Stimulated activated CD4-positive, alpha-beta T cell treated with anti-CD3 and anti-CD28 coated beads, Interleukin-12 subunit alpha, Interleukin-12 subunit beta, amount 100 ng/mL, for 24 hours (primary cell): ENCODE measurements at places on chromosomes 6 and 20.
A peak's percentile ranks its signal among the peaks of the same experiment; 100 is the strongest.

DNA sequence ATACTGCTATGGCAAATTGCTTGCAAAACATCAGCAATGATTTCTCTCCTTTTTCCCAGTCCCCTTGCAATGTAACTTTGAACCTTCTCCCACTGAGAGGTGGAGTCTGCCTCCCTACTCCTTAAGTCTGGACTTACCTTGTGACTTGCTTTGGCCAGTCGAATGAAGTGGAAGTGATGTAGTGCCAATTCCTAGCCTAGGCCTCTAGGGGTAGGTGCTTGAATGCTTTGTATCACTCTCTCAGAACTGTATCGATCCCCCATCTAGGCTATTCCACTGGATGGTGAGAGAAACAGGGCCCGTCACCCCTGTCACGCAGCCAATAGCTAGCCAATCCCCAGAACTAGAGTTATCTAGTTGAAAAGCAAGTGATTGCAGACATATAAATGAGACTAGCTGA is 238.6 kb downstream of the BTBD3 start:
- no peak for DNase-seq

- DNase-seq: no peak
These were observed 751.5 kb downstream of the EPHA7 start for GRCh38 chr6:92667843-92668242.

- DNase-seq: no peak
These were observed 117.4 kb downstream of the TTLL2 start for GRCh38 chr6:167442245-167442644.

- peak; percentile 29 for DNase-seq
These were observed 33.7 kb downstream of the PTGIS start for GRCh38 chr20:49534255-49534712.

DNA sequence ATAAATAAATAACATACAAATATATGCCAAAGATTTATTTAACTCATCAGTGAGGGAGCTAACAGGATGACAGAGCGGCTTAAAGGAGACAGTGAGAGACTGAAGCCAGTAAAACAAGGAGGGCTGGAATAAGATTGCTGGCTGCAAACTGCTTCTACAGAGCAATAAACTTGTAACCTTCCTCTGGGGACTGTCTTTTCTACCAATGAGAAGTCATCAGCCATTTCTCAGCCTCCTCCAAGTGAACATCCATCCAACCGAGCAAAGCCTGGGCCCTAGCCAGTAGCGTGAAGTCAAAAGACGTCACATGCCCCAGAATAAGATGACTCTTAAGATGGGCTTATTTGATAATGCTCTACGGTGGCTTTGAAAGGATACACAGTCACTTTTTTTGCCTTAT is 42.5 kb downstream of the CPXM1 start:
- DNase-seq: no peak

DNA sequence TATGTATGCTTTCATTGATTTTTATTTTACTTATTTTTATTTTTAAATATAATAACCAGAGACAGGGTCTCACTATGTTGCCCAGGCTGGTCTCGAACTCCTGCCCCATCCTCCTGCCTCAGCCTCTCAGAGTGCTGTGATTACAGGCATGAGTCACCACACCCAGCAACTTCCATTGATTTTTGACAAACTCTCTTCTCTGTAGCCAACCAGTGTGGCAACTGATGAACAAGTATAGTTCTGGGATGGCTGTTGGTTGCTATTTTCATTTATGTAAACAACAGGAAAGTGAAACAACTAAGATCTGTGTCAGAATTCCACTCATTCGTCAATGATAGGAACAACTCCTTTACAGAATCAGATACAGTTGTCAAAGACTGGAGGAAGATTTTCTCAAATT is 356.7 kb upstream of the JARID2 start:
- DNase-seq: no peak

DNA sequence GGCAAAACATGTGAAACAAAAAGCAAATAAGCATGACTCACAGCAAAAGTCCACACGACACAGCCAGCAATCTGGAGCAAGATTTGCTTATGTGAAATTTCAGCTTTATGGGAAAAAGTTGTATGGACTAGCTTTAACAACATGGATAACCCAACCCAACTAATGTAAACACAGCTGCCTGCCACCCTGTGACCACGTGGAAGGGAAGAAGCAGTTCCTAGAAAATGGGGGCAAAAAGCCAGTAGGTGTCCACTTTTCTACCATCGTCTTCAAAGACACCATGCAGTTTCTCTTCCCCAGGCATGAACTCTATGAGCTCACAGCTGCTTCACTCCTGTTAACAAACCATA is 425.4 kb upstream of the RNF217 start:
- no peak for DNase-seq

DNA sequence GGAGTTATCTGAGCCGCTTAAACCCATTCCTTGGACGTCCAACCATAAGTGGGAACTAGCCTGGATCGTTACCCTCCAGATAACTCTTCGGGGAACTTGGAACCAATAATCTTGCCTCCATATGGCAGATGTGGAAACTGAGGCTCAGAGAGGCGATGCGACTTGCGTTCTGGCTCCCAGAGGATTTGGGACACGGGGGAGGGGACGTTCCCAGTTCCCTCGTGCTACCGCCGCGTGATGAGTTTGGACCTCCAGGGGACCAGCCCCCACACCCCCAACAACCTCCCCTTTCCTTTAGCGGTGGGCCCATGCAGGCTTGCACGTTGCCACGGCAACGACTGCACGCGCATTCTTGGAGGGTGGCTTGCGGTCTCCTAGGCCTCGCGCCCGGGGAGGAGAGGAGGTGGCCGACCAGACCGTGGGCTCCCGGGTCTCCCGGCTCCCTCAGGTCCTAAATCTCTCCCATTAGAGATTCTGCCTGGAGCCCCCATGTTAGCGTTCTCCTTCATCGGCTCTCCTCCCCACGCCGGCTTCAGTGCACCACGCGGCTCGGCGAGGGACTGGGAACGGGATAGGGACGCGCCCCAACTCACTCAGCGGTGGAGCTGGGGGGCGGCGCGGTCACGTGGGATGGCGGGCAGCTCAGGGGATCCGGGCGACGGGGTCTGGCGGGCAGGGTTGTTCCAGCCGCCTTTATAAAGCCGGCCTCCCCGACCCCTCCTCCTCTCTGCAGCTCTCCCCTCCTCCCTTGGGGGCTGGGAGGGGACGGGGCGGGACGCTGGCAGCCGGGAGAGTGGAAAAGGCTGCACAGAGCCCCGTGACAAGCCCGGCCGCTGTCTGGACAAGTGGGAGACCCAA is at the start of gene PLTP:
TSS of gene PLTP (minus strand) at position 670 of the 858 bp plus-strand sequence. CDS start 703 bp downstream, outside the sequence.
- DNase-seq: no peak

DNA sequence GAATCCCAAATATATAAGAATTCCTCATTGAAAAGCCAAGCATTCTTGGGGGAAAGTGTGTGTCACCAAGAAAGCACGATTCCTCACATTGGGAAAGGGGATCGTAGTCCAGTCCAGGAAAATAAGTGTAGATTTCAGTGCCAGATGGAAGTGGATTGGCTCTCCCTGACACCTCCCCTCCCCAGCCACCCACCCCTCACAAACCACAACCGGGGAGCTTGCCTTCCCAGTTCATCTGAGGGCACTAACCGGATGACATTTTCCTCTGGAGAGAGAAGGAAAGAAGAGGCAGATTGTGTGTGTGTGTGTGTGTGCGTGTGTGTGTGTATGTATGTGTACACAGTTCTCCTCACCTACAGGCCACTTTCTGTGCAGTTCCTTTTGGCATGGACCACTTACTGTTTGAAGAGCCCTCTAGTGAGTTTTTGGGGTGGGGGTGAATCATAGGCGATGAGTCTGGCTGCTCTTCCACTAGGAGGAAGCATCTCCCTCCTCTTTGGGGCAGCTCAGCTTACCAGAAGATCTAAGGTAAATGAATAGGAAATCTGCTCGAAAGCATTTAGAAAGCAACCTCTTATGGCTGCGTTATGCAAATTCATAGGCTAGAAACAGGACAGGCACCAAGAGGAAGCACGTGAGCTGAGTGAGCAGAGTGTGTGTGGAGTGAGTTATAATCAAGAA is 20.8 kb downstream of the DAAM2 start:
- no peak for DNase-seq
